Mesenteric fat pad (tissue), 1 donor: ENCODE measurements at places on chromosomes 3 and 15.

GRCh38 chr15:56411122-56411749, 46.0 kb downstream of the TEX9 start:
- no peak for DNase-seq

GRCh38 chr15:92937901-92938300, 37.8 kb downstream of the CHD2 start:
- no peak for DNase-seq

DNA sequence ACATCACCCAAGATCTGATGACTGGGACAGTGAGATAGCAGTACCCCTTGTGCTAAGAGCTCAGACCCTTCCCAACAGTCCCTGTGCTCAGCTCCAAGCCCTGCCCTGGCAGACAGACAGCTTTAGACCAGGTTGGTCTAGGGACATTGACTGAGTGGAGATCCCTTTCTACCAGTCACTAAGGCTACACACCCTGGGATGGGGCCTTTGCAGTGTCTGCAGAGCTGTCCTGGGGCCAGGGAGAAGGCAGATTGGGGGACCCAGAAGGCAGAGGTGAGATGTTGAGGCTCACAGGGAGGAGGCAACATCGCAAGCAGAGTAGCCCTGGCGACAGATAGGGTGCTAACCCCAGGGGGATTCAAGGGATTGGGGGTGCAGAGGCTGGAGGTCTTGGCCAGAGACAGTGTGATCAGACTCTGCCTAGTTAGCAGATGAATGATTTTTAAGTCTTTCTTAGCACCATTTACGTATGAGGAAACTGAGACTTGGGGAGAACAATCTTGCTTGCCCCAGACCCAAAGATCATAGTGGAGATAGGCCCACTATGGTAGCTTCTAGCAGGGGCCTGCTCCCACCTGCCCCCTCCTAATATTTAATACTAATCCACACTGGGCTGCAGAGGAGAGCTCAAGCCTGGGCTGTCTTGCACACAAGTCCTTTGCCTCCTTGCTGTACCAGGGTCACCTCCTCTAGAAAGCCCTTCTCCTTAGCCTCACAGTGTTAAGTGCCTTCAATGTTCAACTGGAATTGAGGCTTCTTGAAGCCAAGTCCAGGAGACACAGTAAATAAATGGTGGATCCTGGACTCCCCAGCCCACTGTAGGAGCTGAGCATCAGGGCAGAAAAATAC, 32.6 kb downstream of the HMCES start:
- DNase-seq, result no peak

DNA sequence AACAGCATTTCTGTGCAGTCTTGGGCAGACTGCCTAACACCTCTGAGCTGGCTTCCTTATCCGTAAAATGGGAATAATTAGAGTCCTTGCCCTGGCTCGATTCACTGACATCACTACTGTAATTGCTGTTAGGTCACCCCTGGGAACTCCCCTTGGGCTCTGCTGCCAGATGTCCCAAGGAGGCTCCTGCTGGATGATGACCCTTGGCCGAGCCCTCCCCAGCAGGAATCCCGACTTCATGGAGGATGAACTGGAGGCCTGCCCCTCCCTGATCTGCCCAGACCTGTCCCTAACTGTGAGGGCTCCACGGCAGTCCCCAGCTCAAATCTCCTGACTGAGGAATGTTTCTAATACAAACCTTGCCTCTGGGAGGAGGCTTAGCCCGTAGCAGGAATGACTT, 18.0 kb downstream of the ESYT3 start:
- peak; percentile 12 for DNase-seq

DNA sequence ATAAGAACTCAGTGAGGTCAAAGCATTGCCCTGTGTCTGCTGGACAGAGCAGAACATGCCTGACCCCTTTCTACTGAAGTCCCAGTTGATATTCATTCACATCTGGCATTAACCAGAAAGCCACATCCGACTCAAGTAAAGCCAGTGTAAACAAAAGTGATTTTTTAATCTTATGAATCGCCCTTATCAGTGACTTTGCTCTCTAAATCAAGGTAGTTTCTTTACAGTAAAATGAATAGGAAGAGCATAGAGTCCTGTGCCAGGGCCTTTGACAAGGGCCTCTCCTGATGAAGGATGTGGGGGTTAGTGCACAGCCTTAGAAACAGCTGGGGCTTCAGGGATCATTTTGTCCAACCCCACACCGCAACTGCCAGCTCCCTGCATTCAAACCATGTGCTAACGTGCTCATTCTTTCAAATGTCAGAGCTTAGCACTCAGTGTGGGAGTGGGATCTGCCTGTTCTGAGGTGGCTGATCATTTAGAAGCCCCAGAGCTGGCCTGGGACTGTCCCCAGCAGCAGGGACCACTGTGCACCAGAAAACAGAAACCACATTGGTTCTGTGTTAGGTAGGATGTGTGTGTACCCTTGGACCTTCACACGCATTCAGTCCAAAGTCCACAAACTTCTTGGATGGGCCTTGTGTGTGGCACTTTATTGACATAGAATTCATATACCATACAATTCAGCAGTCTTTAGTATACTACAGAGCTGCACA, 55.3 kb downstream of the CCR4 start:
- DNase-seq, result no peak

DNA sequence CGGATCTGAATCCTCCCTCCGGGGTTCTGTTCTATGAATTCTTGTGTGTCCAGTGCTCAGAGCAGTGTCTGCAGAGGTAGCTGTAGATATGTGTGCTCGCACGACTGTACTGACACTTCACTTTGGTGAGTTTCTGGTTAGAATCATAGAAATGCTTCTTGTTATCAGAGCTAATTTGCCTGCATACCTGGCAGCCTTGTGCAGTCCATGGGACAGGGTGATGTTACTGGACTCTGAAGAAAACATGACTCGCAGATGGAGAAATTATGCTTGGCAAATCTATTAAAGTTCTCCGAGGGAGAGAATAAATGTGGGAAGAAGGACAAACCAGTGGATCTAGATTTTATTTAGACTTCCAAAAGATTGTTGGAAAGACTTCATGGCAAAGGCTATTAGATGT, 12.2 kb downstream of the CGNL1 start:
- DNase-seq, result no peak

DNA sequence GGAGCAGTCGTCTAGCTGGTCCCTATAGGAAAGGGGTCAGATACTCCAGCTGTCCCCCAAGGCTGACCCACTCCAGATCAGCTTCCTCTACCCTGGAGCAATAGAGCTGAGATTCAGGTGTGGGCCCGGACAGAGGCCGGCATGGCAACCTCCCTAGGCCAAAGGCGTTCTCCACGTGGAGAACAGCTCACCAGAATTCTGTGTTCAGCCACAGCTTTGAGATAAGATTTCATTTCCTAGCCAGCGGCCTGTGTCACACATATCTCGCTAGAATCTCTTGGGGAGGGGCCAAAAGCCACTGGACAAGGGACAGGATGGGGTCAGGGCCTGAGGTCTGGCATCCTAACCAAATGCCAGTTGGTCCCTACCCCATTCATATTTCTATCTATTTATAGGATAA, 20.1 kb downstream of the SRGAP3 start:
- no peak for DNase-seq

DNA sequence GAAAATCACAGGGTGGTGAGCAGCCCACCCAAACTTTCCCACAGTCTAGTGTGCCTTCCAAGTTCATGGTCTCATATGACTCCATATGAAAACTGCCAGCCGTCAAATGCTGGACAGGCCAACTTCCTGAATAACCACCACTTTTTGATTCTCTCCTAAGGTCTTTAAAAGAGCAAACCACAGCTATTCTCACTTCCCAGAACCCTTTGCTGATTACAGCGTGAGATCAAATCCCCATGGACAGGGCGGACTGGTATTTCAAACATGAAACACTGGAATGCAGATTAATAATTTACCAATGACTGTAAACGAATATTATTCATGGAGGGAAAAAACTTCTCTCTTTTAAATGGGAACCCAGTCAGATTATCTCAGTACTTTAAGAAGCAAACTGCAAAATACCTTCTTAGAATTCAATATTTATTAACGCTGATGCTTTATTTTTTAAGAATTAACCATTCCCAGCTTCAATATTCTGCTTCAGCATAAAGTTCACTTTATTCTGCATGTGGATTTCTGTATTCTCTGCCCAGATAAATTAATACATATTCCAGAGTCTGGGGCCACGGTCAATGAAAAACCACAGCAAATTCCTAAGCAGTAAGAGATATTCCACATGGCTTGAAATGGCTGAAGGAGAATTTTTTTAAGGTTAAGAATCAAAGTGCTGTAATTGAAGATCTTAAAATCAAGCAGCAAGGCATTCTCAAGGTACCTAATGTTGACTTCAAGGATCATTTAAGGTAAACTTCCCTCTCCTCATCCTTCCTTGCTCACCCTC, 42.9 kb downstream of the MYO1E start:
- no peak for DNase-seq

GRCh38 chr15:80480909-80481308, 76.7 kb downstream of the ARNT2 start:
- no peak for DNase-seq

DNA sequence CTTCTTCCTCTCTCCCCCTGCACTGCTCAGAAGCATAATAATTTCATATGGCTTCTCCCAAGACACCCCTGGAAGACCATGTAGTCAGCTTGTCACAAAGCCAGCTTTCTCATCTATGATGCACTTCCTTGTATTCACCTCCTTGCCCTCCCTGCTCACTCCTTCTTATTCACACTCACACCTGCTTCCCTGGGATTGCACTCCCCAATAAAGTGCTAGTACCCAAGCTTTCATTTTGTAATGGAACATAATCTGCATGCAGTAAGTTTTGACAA, 76.9 kb upstream of the FRMD4B start:
- DNase-seq, result no peak

DNA sequence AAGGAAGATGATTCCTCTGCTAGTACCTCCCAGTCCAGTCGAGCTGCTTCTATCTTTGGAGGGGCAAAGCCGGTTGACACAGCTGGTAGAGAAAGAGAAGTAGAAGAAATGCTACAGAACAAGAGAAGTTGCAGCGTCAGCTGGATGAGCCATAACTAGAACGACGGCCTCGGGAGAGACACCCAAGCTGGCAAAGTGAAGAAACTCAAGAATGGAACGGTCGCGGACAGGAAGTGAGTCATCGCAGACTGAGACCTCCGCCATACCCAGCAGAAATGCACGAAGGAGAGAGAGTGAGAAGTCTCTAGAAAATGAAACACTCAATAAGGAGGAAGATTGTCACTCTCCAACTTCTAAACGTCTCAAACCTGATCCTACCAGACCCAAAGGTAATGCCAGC, 19.0 kb upstream of the PARP14 start:
- DNase-seq, result no peak

DNA sequence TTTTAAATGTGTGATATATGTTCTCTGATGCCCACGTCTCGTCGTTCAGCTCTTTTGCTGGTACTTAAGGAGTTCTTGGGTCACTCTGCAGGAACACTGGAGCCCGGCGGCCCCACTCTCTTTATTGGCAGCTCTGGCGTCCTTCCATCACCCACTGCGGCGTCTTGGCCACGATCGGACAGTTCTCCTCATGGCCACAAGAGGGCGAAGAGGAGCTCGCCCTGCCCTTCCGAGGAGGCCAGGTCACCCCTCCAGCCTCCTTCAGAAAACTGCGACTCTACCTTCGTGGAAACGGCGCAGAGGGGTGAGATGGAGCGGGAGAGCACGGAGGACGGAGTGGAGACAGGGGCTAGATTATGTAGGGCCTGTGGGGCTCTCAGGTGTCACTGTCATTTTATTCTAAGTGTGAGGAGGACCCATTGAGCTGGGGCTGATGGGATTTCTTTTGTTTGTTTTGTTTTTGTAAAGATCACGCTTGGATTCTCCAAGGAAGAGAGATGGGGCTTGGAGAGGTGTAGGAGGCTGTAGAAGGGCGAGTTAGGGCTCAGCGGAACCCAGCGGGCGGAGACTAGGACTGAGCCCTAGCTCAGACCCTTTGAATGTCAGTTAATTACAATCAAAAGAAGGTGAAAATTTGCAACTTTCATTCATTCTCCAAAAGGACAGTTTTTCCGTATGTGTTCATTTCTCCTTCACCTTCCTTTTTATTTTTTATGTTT, 28.0 kb upstream of the GABRA5 start:
- DNase-seq, result no peak

DNA sequence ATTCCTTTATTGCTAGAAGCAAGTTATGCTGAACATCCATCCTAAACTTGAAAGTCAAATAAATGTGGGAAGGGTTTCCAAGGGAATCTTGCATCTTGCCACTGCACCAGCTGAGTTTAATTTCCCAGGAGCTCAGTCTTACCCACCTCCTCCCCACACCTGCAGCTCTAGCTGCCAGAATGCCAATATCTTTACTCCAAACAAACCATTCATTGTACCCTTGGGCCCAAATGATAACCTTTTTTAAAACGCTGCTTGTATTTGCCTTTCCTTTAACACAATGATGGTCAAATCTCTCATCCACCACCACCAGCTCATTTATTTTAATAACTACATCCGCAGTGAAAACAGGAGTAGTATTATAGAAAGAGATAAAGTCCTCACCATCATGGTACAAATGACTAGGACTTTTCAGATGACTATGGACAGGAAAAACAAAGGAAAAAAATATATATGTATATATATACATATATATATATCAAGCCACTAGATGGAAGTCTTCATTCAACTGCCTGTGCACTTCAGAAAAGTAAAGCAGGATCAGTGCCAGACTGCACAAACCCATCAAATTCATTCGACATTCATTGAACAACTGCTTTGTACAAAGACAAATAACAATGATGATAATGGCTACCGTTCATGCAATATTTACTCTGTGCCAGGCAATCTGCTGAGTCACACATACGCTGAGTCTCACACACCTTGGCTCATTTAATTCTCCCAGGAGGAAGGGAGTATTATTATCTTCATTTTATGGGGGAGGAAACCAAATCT, 44.0 kb downstream of the BFSP2 start:
- no peak for DNase-seq

DNA sequence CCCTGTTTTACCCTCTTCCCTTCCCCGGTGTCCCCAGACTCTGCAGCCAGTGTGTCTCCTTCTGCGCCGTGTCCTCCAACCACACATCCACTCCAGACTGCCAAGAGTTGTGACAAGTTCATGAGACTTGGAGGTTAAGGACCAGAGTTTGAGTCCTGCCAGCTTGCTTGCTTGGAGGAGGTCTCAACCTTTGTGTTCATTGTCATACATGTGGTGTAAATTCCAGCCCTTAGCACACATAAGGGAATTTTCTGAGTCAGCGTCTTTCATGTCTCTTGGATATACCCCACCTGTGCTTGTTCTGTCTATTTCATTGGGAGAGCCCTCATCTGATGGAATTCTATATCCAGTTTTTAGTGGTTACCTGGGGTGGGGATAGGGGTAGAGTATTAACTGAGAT, 13.3 kb downstream of the CORO2B start:
- DNase-seq, result no peak
